GOT3 (cell line): ENCODE measurements at places on chromosomes 13 and 19.

DNA sequence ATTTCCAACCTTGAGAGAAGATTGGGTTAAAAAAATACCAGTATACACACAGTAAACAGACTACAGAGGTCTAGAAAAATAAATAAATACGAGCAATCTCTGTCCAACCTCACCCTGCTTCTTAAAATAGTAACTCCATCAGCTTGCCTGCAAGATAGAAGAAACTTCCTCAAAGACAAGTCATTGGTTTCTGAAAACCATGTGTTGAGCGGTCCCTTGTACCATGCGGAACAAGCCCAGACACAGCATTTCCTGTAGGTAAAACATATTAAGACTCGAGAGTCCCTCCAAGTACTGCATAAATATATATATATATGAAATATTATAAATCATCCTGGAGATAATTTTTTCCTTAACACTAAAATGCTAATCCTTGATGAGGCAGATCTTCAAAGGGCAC lies 157.4 kb downstream of the MZT1 start:
- no peak for DNase-seq

GRCh38 chr13:48804821-48805601 lies 151.3 kb downstream of the CYSLTR2 start:
- no peak for DNase-seq

- no peak for DNase-seq
These were observed 48.1 kb upstream of the RAP2A start for GRCh38 chr13:97385854-97386253.

GRCh38 chr13:77409412-77409811 lies 82.5 kb upstream of the MYCBP2 start:
- no peak for DNase-seq

- DNase-seq: no peak
These were observed 432.9 kb upstream of the PCDH9 start for GRCh38 chr13:67662997-67663396.

DNA sequence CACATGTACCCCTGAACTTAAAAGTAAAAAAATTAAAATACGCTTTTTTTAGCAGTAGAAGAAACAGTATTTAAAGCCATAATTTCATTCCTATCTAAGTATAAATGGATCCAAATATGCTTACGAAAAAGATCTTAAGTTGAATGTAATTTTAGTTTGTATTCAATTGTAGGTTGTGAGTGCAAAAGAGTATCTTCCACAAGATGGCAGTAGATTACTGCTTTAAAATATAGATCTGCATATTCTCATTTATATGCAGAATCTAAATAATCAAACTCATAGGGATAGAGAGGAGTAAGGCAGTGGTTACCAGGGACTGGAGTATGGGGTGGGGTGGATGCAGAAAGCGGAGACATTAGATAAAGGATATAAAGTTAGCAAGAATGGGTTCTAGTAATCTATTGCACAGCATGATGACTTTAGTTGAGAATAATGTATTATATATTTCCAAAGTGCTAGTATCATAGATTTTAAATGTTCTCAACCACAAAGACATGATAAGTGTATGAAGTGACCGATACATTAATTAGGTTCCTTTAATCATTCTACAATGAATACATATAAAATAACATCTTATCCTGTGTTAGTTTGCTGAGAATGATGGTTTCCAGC lies 14.2 kb downstream of the OR7A17 start:
- DNase-seq: no peak

DNA sequence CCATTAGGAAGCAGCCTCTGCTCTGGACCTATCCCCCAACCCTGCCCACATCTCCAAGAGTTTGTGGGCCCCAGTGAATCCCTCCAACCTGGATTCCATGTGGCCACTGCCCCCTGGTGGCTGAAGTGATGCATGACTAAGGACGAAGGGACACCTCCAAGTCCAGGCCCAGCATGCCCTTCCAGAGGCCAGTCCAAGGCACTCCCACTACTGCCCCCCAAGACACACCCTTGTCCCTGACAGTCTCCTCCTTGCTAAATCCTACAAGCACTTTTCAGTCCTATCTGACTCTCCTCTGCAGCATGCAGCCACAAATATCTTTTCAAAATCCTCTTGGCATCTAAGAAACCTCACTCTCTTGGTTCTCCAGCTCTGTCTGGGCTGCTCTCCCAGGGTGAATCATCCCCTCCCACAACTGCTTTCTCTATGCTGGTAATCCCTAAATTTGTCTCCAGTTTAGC lies 33.0 kb downstream of the DEDD2 start:
- peak; percentile 8 for DNase-seq
